SJSA1 (cell line): ENCODE measurements at places on chromosomes 3 and 15.

- no peaks in the 10 kb centered on the region for H3K36me3 ChIP-seq
- DNase-seq, result peak; percentile 46
- peak overlapping the region; percentile 57 for H3K27ac ChIP-seq
- H3K27me3 ChIP-seq, result no peaks in the 10 kb centered on the region
- H3K4me3 ChIP-seq, result no peak overlapping the region
- peaks cover 48% of the 10 kb centered on the region for H3K4me1 ChIP-seq
Observed at GRCh38 chr3:155640098-155640497, 104.8 kb downstream of the PLCH1 start.

DNA sequence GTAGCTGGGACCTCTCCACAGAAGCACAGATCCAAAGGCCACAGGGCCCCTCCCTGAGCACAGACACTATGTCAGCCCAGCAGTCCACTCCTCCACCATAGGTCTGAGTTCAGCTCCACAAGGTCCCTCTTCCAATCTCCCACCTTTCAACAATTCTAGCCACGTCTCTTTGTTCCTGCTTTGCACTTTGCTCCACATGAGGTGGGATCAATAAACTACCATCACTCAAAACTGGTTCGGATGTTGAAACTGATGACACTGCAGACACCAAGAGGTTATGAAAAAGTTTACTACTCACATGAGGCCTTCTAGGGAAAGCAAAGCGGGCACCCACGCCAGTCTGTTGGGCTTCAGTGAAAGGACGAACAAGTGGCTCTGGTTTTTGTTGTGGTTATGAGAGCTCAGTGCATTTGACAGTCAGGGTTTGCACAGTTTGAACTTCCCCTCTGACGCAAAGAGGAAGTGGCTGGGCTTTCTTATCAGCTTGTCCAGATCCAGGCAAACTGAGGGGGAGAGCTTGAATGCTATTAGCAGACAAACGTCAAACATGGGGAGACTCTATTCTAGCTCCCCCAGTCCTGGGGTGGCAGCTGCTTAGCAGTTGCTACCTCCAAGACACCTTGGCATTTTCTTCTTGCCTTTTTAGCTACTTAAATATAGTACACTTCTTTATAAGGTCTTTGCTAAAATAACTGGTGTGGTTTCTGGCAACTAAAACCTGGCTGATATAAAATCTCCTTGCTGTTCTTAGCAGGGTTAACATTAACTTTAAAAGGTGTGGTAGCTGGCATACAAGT is 37.8 kb downstream of the ZNF445 start:
- no peaks in the 10 kb centered on the region for H3K27me3 ChIP-seq
- H3K36me3 ChIP-seq, result peaks cover 15% of the 10 kb centered on the region
- H3K4me3 ChIP-seq, result no peak overlapping the region
- H3K27ac ChIP-seq, result no peak overlapping the region
- no peak for DNase-seq

- H3K27ac ChIP-seq, result 0 out of 2 replicates have a peak overlapping the region, but pooled peaks have one; percentile 9
- DNase-seq, result peak; percentile 73
- peaks cover 41% of the 10 kb centered on the region for H3K36me3 ChIP-seq
- H3K27me3 ChIP-seq, result no peaks in the 10 kb centered on the region
- no peak overlapping the region for H3K4me3 ChIP-seq
Observed at GRCh38 chr15:74799856-74800558, 12.6 kb upstream of the LMAN1L start.

- no peak for DNase-seq
- H3K27me3 ChIP-seq, result no peaks in the 10 kb centered on the region
Observed at GRCh38 chr3:64848822-64849221, 161.0 kb upstream of the ADAMTS9 start.

DNA sequence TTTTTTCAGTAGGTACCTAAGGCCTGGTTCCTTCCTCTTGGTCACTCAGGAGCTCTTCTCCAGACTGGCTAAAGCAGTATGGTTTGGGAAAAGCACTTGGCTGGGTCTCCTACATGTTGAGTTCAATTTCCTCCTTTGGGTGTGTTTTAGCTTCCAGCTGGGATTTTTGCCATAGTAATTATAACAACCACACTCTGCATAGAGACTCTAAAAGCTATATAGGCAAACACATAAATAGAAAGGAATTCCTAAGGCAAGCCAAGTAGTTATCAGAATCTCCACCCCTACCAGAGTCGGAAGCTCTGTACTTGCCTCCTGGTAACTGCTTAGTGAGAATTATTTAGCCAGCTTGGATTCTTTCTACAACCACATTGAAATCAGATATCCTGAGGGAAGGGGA is 48.6 kb downstream of the FOXL2 start:
- H3K4me1 ChIP-seq, result peaks cover 10% of the 10 kb centered on the region; the same call in 1 of the 2 replicates
- no peak for DNase-seq
- no peak overlapping the region for H3K27ac ChIP-seq
- H3K27me3 ChIP-seq, result no peaks in the 10 kb centered on the region

- peak overlapping the region; percentile 99 for H3K27ac ChIP-seq
- peak overlapping the region; percentile 80 for H3K4me3 ChIP-seq
- peaks cover 42% of the 10 kb centered on the region for H3K4me1 ChIP-seq
- DNase-seq, result peak; percentile 53
- H3K27me3 ChIP-seq, result no peaks in the 10 kb centered on the region
Observed at GRCh38 chr3:157159037-157159761, 748 bp downstream of the CCNL1 start.

DNA sequence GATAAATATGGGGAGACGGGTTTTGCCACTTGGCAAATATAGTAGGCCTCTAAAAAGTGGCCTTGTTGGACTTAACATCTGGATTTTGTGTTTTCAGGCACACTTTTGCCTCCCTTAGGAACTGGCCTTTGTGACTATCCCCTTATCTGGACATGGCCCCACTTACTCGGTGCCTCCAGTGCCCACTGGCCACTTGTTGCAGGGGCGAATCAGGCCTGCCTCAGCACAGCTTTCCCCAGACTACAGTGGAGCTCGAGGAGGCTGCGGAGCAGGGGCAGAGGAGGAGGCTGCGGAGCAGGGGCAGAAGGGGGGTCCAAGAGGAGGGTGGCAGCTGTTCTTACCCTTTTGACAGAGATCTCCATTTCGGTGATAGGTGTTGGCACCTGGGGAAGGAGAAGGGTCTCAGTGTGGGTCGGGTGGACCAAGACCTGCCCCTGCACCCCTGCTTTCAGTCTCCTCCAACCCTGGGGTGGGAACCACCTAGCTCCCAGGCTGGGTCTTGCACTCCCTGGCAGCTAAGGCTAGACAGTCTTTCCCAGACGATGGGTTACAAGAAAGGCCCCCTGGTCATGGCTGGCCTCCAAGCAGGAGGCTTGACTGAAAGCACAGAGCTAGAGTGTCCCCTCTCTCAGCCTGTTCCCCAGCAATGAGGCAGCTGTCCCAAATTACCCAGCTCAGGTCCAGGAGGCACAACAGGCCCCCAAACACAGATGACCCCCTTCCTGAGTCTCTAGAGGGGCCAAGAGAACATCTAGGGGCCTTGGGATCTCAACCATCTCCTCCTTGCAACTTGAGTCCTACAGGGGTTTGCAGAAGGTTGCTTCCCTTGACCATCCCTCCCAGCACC is 6.1 kb downstream of the SEMA3G start:
- H3K4me1 ChIP-seq, result no peaks in the 10 kb centered on the region
- no peak for DNase-seq
- H3K27ac ChIP-seq, result no peak overlapping the region
- no peaks in the 10 kb centered on the region for H3K27me3 ChIP-seq
